ENCODE measurements at places on chromosomes 7 and 10. TPM values are rescaled to one million over a fixed set of nuclear protein-coding genes. Genes with fewer than 3 reads are reported as not detected.

Gene PHKG1
- 31.2 TPM for total RNA-seq

Gene EBLN1
- total RNA-seq: not detected

Gene PRSS37
- total RNA-seq: not detected

Gene ACTL6B
- total RNA-seq: not detected

GRCh38 chr10:133012573-133013359 is 70.4 kb upstream of the CFAP46 start:
- peak; percentile 87 for DNase-seq

Gene GNG11
- total RNA-seq: 21.6 TPM

Gene TMEM196
- not detected for total RNA-seq

Gene PAPSS2
- 11.1 TPM for total RNA-seq

DNA sequence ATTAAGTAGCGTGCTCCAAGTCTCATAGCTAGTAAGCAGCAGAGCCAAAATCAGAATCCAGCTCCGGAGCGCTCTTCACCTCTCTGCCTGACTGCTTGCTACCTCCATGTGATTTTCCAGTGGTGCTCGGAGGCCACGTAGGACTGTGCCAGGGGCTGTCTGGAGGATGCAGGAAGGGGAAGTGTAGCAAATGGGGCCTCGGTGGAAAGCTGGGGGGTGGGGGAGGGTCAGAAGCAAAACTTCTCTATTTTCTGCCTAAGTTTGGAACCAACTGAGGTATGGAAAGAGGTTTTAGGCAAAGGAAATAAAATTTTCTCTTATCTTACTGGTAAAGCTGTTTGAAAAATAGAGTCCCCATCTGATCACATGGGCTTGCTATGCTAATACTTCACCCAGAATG is 108.7 kb downstream of the TBXAS1 start:
- DNase-seq: no peak

Gene RAMP3
- 33.8 TPM for total RNA-seq

GRCh38 chr7:2644562-2645273 is 12.9 kb downstream of the TTYH3 start:
- no peak for DNase-seq

- no peak for DNase-seq
Measured at GRCh38 chr10:68135362-68135761, 26.1 kb downstream of the MYPN start.

Gene KDM7A
- 8.1 TPM for total RNA-seq

Gene FANK1
- total RNA-seq: 0.51 TPM

GRCh38 chr7:103686064-103686463 is 240.1 kb upstream of the SLC26A5 start:
- no peak for DNase-seq

Gene SPDYE5
- total RNA-seq: not detected

DNA sequence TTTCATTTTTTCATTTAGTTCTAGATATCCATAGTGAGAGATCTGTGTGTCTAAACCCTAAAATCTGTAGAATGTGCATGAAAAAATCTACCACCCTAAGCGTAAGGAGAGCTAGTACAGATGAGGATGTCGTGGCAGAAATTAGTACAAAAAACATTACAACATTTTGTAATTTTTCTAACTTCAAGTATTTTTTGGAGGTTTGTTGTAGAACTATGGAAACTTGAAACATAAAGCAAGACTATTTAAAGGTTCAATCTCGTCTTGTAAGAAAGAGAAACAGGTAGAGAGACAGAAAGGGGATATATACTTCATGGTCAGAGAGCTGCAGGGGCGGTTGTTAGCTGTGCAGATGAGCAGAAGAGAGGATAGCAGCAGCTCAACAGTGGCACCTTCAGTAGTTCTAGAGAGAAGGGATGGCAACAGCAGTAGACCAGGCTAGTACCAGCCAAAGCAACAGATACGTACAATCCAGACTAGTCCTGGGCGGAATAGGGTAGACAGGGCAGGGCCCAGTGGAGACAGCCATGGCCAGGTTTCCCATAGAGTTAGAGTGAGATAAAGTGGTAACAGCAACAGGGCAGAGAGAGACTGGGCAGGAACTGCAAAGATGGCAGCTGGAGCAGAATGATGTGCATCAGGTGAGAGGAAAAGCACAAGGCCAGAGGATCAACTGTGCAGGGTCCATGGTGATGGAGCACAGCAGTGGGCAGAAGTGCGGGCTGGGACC is 145.2 kb downstream of the FRMD4A start:
- DNase-seq: no peak

- DNase-seq: no peak
Measured at GRCh38 chr10:44898665-44899064, 12.5 kb upstream of the TMEM72 start.

DNA sequence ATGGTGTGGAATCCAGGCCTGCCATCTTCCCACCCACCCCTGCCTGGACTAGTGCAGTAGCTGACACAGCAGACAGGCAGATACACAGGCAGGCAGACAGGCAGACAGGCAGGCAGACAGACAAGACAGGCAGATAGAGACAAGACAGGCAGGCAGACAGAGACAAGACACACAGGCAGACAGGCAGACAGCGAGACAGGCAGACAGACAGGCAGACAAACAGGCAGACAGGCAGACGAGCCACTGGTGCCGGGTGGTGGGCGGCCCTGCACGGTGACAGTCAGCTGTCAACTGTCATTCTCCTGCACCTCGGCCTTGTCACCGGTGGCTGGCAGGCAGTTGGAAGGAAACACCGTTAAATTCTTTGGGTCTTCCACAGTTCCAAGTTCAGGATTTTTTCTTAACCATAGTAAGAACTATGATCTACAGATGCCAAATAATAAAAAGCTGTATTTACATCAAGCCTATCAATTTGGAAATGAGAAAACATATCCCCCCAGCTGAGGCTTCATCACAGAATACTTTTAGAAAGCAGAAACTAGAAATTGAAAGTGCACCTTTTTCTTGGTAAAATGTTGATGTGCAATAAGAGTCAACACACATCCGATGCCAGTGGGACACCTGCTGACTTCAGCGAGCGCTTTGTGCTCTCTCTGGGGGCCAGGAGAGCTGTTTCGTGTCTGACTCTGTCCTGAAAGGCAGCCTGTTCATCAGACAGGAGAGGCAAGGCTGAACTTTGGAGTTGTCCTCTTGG is 250.4 kb downstream of the DNAJB6 start:
- DNase-seq: no peak

All from Right ventricle myocardium inferior (tissue), 1 donor.